Cortex of kidney (tissue), 1 donor: ENCODE measurements at places on chromosomes 2 and 18.

DNA sequence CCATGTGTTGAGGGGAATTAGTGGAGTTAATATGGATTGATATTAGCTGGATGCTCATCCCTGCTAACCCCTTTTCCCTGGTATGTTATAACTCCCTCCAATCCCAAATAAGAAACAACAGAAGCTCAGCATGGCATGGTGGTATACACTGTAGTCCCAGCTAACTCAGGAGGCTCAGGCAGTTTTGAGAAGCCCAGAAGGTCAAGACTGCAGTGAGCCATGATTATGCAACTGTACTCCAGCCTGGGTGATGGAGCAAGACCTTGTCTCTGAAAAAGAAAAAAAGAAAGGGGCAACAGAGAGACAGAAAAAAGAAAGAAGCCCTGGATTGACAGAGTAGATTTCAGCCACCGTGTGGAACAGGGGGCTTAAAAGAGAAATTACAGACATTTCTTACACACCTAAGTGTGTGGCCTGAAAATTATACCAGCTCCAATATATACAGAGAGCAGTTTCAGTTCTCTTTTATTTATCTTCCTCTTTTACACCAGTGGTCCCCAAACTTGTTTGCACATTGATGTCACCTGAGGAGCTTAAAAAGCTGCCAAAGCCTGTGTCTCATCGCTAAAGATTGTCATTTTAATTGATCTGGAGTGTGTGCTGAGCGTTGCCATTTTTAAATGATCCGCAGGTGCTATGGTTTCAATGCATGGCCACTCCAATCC, 203.6 kb downstream of the UBE2E3 start:
- no peak for DNase-seq

GRCh38 chr2:233346930-233347329, 7.4 kb upstream of the DGKD start:
- no peak for DNase-seq

DNA sequence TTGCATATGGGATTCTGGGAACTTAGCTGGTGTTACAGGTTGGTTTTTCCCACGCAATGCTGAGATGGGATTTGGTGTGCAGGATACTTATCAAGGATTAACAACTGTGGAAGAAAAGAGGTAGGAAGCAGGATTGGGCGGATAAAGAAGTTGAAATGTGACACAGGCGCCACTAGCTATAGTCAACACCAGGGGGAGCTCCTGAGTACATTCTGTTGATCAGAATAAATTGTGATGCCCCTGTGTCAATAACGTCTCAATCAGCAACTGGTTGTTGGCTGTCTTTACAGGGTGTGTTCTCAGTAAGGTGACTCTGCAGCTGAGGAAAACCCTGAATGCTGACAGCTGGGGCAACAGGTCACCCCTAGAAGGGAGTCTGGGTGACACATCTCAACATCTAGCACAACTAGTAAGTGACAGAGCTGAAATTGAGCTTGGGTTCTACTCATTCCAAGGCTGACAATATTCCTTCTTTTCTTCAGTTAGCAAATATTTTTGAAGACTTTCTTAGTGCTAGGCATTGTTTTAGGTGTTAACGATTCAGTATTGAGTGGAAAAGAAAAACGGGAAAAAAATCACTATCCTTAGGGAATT, 143.0 kb downstream of the ARL6IP6 start:
- no peak for DNase-seq

DNA sequence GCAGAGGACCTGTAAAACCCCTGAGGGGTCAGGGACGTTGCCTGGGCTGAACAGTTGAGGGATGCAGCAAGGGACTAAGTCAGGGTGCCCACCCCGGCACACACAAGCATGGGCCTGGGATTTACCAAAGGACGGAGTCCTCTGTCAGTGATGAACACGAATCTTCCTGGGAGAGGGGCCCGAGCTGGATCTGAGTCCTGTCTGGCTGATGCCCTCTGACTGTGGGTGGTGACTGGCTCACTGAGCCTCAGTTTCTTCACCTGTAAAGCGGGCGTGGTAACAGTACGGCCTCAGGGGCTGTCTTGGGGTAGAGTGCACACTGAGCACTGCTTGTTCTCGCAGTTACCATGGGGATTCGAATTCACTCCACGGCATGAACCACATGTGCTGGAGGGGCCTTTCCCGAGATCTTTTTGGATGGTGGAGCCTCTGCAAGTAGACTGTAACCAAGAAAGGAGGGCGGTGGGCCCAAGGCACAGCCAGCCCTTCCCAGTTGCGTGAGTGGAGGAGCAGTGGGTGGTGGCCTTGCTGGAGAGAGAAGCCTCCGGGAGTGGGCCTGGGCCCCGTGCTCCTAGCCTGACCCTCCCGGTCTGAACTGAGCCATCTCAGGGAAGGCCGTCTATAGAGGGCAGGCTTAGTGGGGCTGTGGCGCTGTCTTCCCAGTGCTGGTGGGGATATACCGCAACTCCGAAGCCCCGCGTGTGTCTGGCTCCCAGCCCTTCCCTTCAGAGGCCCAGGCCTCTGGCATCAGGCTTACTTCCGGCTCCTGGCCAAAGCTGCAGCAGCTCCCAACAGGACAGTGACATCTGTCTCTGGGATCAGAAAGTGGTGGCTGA, 130.8 kb upstream of the HS6ST1 start:
- DNase-seq, result no peak

GRCh38 chr2:126536605-126537200, 119.3 kb upstream of the GYPC start:
- DNase-seq, result no peak

- no peak for DNase-seq
Measured at GRCh38 chr2:151408788-151409600, 708 bp upstream of the RIF1 start.

DNA sequence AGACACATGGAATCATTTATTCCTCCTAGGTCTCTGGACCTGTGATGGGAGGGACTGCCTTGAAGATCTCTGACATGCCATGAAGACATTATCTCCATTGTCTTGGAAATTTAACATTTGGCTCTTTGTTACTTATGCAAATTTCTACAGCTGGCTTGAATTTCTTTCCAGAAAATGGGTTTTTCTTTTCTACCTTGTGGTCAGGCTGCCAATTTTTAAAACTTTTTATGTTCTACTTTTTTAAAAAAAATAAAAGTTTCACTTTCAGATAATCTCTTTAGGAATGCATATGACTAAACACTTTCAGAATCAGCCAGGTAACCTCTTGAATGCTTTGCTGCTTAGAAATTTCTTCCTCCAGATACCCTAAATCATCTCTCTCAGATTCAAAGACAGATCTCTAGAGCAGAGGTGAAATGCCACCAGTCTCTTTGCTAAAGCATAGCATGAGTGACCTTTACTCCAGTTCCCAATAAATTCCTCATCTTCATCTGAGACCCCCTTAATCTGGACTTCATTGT, 209.6 kb downstream of the RPRM start:
- no peak for DNase-seq

DNA sequence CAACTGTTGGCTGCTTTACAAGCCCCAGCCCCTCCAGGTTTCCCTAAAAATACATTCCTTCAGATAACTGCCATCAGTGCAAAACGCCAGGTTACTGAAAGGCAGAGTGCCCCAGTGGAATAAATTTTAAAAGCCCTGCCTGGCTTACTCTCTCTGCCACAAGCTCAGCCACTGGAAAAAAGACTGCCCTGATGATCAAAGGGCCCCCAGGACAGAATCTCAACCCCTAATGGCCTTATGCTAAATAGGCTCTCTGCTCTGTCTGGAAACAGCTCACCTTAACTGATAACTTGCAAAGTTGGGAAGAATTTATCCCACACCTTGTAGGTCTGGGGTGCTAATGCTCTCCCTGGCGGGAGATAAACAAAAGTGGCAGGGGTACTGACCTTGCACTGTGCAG, 33.9 kb downstream of the CFAP53 start:
- no peak for DNase-seq

GRCh38 chr2:64456293-64456692, 2.3 kb downstream of the LGALSL start:
- no peak for DNase-seq

GRCh38 chr18:57149051-57149450, 2.2 kb downstream of the BOD1L2 start:
- no peak for DNase-seq

DNA sequence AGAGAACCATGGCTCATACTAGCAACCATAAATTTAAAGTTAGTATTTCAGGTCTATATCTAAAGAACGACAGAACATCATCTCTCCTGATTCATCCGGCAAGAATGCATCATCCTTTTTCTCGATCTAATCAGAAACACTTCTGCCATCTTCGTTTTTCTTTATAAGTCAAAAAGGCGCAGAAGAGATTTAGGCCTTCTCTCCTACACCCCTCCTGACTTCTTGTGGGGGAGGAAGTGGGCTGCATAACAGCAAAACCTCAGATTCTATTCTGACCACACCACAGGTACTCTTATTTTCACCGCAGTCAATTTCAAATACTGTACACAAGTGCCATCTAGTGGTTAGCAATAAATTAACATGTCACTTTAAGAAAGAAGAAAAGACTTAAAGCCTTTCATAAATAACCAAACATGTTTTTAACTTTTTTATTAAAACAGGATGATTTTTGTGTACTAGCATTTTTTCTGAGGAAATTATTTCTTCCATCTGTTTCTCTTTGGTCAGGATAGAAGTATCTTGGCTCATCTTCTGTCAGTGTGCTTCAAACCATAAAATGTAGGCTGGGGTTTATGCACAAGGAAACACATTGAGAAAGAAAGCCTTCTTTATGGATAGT, 48.4 kb upstream of the PIK3C3 start:
- no peak for DNase-seq

GRCh38 chr2:204353823-204354222, 191.5 kb upstream of the PARD3B start:
- DNase-seq, result no peak

DNA sequence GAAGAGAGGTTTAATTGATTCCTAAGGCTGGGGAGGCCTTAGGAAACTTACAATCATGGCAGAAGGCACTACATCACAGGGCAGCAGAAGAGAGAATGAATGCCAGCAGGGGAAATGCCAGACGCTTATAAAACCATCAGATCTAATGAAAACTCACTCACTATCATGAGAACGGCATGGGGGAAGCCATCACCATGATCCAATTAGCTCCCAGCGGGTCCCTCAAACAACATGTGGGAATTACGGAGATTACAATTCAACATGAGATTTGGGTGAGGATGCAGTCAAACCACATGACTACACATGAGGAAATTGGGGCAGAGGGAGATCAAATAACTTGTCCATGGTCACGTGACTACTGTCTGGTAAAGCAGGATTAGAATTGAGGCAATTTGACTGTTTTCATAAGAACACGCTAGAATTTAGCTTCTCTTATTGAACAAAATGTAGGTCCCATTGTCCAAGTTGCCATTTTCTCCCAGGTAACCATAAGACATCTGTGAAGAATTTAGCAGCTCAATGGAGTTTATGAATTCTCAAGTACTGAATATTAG, 445.1 kb upstream of the CDH20 start:
- DNase-seq, result no peak

- DNase-seq, result no peak
Measured at GRCh38 chr2:192195548-192196418, 1.1 kb upstream of the TMEFF2 start.

GRCh38 chr18:51162617-51163016, 34.9 kb downstream of the MEX3C start:
- no peak for DNase-seq

GRCh38 chr18:68847219-68847837, 49.4 kb downstream of the CCDC102B start:
- DNase-seq, result no peak

DNA sequence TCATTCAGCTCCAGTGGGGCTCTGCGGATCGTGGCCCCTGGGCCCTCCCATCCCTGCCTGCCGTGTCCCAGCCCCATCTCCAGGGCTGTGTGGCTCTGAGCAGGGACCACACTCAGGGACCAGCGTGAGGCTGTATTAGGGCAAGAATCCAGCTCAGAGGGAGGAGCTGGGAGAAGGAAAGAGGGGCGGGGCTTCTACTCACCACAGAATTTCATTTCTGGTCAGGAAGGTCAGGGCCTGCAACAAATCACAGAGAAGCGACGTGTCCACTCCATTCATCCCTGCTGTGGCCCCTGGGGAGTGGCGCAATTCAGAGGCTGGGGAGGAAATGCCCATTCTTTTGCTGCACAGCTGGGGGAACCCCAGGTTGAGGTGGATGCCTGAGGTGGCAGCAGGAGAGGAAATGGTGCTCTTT, 828 bp downstream of the CIB4 start:
- no peak for DNase-seq

- no peak for DNase-seq
Measured at GRCh38 chr18:59268721-59269562, 4.3 kb downstream of the RAX start.

- DNase-seq, result no peak
Measured at GRCh38 chr18:25561918-25562317, 210.0 kb upstream of the ZNF521 start.

GRCh38 chr2:72915907-72916742, 1.2 kb upstream of the EMX1 start:
- peak; percentile 39 for DNase-seq

DNA sequence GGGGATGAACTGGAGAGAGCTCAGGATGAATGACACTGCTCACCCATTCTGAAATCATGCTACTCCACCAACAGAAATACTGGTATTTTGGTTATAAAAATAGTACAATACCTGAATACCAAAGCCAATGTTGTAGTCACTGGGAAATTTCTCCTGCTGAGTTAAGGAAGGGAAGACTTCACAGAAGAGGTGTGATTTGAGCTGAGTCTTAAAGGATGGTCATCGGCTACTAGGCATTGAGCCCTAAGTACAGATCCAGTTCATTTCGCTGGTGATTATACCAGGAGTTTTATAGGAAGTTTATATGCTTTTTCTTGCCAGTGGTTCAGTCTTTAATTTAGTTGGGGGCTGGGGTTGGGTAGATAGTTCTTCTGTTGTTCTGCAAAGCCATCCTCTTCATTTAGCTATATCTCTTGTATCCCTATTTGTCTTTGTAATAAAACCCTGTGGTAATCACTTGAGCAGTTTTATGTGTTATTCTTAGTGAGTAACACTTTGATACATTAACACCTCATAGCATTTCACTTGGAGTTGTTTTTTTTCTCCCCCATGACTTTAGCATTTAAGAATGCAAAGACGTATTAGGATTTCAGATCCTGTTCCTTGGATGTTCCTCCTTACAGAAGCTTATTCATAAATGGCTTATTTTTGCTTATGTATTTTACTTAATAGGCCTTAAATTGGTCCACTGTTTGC, 239.9 kb upstream of the FOSL2 start:
- no peak for DNase-seq

DNA sequence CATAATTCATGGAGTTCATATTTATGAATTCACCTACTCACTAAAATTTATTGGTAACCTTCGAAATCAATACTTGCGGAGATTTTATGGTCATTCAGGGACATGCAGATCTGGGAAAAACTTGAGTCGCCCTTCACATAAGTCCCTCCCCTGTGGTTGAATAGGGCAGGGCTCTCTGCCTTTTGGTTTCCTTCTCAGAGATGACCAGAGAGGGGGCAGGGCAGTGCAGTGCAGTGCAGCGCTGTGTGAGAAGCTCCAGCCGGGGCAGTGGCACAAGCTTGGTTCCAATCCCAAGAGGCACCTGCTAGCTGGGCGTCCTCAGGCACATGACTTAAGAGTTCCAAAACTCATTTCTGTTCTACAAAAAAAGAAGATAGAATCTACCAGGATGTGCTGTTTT, 274.4 kb upstream of the RAB6C start:
- no peak for DNase-seq

GRCh38 chr18:9348766-9349165, 14.2 kb downstream of the TWSG1 start:
- DNase-seq, result no peak

- DNase-seq, result no peak
Measured at GRCh38 chr2:1860931-1861330, 116.6 kb upstream of the PXDN start.

- DNase-seq, result no peak
Measured at GRCh38 chr2:106983305-106983704, 97.3 kb upstream of the ST6GAL2 start.
